Naive thymus-derived CD8-positive, alpha-beta T cell (primary cell): ENCODE measurements at places on chromosomes 7 and 10.

DNA sequence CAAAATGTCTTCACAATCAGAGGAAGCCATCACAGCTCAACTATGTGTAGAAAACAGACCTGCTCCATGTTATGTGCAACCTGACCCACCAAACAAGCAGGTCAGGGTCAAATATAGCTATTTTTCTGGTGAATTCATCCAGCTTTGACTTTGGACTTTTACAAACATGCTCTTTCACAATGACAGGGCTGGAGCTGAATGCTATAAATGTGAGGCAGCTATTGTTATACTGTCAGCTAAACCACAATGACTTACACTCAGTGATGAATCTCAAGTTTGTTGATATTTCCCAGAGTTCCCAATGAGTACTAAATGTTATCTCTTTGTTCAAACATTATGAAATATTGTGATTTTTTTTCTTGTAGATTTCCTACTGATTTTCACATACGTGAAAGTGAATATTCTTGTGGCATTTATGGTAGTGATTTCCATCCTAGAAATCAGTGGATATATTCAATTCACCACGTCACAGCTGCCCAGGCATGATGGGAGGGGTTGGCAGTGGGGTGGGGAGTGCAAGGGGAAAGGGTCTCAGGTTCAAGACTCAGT is 2.5 kb upstream of the ITIH2 start:
- DNase-seq = no peak

DNA sequence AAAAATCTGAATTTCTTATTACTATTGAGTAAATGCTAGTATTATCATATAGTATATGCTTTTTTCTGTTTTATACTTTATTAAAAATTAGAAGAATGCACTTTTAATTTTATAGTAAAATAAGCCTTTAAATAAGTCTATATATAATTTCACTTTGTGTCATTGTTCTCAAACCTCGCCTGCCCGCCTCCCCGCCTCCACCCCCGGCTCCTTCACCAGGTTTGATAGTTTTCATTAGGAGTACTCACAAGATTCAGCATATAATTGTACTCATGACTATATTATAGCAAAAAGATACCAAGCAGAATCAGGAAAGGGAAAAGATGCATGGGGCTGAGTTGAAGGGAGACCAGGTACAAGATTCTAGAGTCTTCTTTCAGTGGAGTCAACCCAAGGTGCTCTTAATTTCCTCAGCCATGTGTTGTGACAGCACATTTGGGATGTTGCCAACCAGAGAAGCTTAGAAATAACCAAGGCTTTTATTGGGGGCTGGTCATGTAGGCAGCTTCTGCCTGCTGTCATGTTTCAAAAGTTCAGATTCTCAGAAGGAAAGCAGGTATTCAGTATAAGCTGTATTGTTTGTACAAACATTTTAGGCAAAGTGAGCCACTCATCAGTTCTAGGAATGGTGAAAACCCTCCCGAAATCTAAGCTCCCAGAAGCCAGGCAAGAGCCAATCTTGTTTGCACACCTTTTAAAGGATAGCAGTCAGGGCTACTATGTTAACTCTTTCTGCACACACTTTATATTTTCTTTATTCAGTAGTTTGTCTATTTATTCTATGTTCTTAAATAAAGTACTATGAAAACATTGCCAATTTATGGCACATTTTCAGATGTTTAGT is 12.3 kb downstream of the NHLRC2 start:
- DNase-seq = no peak

GRCh38 chr10:3452683-3453361 is 280.2 kb upstream of the PITRM1 start:
- DNase-seq = no peak

DNA sequence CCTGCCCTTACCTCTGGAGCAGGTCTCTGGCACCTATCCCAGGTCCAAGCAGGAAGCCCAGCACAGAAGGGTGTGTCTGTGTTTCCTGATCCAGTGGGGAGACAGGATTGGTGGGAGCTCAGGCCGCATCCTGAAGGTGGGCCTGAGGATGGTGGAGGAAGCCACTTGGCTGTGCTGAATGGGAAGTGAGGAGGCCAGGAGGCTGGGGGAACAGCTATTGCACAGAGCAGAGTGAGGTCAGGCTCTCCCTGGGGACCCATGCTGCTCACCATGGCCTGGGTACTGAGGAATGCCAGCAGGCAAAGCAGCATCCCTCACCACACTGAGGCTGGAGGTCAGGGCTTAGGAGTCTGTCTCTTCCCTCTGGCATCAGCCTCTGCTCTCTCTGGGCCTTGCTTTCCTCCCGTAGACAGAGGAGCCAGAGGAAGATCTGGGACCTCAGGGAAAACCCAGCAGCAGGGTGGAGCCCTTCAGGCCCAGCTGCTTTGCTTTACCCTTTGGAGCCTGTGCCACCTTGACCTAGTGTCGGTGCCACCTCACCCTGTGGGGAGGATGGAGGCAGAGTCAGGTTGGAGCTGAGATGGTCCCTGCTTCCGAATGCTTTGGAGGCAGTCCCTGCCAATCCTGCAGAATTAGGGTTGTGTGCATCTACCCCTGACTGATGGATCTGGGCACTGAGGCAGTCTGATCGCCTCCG is 39.0 kb downstream of the CDH23 start:
- DNase-seq = no peak

GRCh38 chr10:30784897-30785605 is 155.5 kb upstream of the LYZL2 start:
- DNase-seq = peak; percentile 42
